Suprapubic skin (tissue), 4 donors: ENCODE measurements at places on chromosomes 7 and 10.

DNA sequence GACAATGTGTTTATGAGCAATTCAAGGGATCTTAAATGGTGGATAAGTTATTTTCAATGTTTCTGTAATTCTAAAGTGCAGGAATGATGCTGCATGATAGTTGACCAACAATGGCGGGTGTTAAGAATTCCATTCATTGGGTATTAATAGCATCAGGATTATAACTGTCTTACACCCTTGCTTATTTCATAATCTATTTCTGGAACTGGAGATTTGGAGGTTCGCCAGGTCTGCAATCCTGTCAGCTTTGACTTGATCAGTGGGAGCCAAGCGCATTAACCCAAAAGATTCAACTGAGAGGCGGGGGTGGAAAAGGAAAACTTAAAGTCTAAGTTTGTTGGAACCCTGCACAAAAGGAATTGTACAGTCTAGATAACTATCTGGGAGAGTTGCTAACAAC, 114.9 kb upstream of the ZEB1 start:
- H3K4me1 ChIP-seq = no peaks in the 10 kb centered on the region
- no peak overlapping the region for H3K4me3 ChIP-seq
- H3K36me3 ChIP-seq = no peaks in the 10 kb centered on the region
- no peak for DNase-seq
- no peaks in the 10 kb centered on the region for H3K27me3 ChIP-seq

DNA sequence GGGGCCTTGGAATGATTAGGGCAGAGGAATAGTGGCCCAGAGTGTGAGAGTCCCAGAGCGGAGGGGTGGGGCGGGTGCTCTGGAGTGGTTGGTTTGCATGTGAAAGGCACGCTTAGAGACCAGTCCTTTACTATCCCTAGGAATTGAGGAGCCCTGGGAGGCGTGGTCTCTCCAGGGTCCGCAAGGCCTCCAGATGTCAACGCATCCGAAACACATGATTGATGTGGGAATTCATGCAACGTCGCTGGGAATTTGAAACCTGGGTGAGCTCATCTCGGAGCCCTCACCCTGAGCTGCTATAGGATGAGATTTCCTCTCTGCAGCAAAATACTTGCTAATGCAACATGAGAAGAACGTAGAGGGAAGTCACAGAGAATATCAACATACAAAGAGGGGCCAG, 51.2 kb downstream of the NPTX2 start:
- H3K27me3 ChIP-seq = peaks cover 4% of the 10 kb centered on the region
- H3K4me1 ChIP-seq = no peaks in the 10 kb centered on the region
- no peak for DNase-seq
- H3K4me3 ChIP-seq = no peak overlapping the region
- H3K27ac ChIP-seq = no peak overlapping the region

GRCh38 chr10:74320026-74320425, 169.0 kb downstream of the ADK start:
- DNase-seq = no peak
- H3K4me3 ChIP-seq = no peak overlapping the region
- H3K27ac ChIP-seq = no peak overlapping the region
- H3K27me3 ChIP-seq = no peaks in the 10 kb centered on the region
- no peaks in the 10 kb centered on the region for H3K4me1 ChIP-seq

- no peak overlapping the region for H3K4me3 ChIP-seq
- no peaks in the 10 kb centered on the region for H3K36me3 ChIP-seq
Measured at GRCh38 chr10:14583967-14584366, 190.7 kb downstream of the FAM107B start.

DNA sequence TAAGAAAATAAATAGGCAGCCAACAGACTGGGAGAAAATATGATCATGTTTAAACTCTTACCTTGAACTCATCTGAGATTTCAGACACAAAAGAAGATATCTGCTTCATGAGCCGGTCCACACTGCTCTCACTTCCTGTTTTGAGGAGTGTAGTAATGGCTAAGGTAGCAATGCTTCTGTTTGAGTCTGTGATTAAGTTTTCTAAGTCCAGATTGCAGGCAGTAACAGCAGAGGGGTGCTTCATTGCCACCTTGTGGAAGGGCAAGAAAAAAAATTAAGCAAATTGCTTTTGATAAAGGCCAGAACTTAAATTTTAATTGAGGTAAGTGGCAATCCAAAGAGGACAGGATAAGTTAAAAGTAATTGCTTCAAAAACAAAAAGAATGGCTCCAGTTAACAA, 69.1 kb downstream of the MEST start:
- H3K36me3 ChIP-seq = no peaks in the 10 kb centered on the region
- DNase-seq = no peak
- no peak overlapping the region for H3K27ac ChIP-seq
- H3K4me3 ChIP-seq = no peak overlapping the region
- no peaks in the 10 kb centered on the region for H3K4me1 ChIP-seq

DNA sequence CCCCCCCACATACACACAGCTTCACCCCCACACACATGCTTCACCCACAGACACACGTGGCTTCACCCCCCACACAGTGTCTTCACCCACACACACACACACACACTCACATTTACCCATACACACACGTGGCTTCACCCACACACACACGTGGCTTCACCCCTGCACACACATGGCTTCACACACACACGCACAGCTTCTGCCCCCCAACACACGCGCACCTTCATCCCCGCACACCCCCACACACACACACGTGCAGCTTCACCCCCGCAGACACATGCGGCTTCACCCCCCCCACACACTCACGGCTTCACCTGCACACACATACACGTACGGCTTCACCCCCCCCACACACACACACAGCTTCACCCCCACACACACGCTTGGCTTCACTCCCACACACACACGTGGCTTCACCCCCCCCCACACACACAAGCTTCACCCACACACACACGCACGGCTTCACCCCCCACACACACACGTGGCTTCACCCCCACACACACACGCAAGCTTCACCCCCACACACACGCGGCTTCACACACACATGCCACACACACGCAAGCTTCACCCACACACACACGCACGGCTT, 82.4 kb downstream of the NKX6-2 start:
- H3K36me3 ChIP-seq = peaks cover 34% of the 10 kb centered on the region
- H3K4me1 ChIP-seq = peaks cover 2% of the 10 kb centered on the region
- no peak overlapping the region for H3K27ac ChIP-seq

DNA sequence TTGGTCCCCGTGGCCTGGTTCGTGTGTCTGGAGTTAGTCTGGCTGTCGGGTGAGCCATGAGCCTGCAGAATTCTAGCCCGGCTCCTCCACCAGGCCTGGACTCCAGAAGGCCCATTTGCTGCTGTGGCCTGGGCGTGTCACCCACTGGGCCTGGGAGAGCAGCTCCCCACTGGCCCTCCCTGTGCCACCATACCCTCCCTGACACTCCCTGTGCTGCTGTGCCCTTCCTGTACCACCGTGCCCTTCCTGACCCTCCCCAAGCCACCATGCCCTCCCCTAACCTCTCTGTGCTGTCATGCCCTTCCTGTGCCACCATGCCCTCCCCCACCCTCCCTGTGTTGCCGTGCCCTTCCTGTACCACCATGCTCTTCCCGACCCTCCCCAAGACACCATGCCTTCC, 39.1 kb upstream of the DIP2C start:
- no peak overlapping the region for H3K4me3 ChIP-seq
- no peaks in the 10 kb centered on the region for H3K4me1 ChIP-seq
- no peaks in the 10 kb centered on the region for H3K36me3 ChIP-seq
- no peak overlapping the region for H3K27ac ChIP-seq
- no peak for DNase-seq

DNA sequence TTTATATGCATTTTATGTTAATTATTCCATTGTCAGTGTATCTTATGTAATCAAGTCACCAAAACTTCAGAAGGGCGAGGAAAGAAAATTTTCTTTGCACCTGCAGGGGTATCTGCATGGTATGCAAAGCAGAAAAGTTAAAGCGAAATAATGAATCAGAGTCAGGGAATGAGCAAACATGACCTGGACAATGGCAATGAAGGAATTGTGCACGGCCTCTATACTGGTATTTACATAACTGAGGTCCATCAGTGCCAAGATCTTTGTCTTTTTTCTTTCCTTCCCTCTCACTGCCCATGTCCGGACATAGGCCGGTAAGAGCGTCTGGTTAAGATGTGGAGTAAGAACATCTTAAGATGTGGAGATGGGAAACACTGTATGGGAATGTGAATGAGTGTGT, 14.4 kb upstream of the AKR1C3 start:
- no peak for DNase-seq
- no peaks in the 10 kb centered on the region for H3K36me3 ChIP-seq
- H3K4me1 ChIP-seq = no peaks in the 10 kb centered on the region
- no peaks in the 10 kb centered on the region for H3K27me3 ChIP-seq

DNA sequence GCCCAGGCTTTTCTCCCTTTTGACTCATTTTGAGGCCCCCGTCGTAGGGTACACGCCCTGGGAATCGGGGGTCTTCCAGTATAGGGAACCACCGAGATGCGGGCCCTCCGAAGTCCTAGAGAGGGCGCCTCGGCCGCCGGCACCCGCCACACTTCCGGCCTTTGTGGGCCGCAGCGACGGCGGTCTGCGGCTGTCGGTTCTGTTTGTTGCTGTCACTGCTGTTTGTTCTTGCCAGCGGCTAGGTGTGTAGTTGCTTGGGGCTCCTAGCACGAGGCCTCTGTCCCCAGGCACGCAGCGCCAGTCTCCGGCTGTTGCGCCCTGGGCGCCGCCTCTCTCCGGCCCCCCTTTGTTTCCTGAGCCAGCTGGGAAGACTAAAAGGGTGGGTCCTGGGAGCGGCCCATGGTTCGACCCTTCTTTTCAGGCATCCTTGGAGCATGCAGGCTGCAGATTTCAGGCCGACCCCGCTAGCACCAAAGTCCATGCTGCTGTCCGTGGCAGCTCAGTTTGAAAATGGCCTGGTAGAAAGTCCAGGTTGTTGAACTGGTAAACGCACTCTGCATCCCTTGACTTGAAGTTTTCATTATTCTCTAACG, 17.8 kb upstream of the ZKSCAN1 start:
- peak overlapping the region; percentile 50 for H3K4me3 ChIP-seq
- H3K36me3 ChIP-seq = no peaks in the 10 kb centered on the region
- DNase-seq = no peak
- peaks cover 7% of the 10 kb centered on the region for H3K4me1 ChIP-seq

GRCh38 chr7:123820864-123821263, 24.1 kb upstream of the HYAL4 start:
- DNase-seq = no peak
- H3K27ac ChIP-seq = no peak overlapping the region
- no peaks in the 10 kb centered on the region for H3K36me3 ChIP-seq
- H3K4me1 ChIP-seq = no peaks in the 10 kb centered on the region
- no peaks in the 10 kb centered on the region for H3K27me3 ChIP-seq
- H3K4me3 ChIP-seq = no peak overlapping the region

- H3K4me1 ChIP-seq = peaks cover 8% of the 10 kb centered on the region
- peaks cover 7% of the 10 kb centered on the region for H3K27me3 ChIP-seq
- H3K4me3 ChIP-seq = no peak overlapping the region
- H3K36me3 ChIP-seq = no peaks in the 10 kb centered on the region
- DNase-seq = peak; percentile 46
Measured at GRCh38 chr10:1185911-1186682, 129.9 kb downstream of the WDR37 start.

GRCh38 chr7:155009570-155010157, 6.7 kb upstream of the PAXIP1 start:
- no peaks in the 10 kb centered on the region for H3K27me3 ChIP-seq
- H3K36me3 ChIP-seq = no peaks in the 10 kb centered on the region
- no peak overlapping the region for H3K4me3 ChIP-seq
- H3K27ac ChIP-seq = no peak overlapping the region
- DNase-seq = no peak
- H3K4me1 ChIP-seq = peaks cover 4% of the 10 kb centered on the region

GRCh38 chr7:34728156-34728555, 70.1 kb downstream of the NPSR1 start:
- H3K4me1 ChIP-seq = no peaks in the 10 kb centered on the region
- DNase-seq = no peak
- H3K27ac ChIP-seq = no peak overlapping the region
- H3K4me3 ChIP-seq = no peak overlapping the region
- H3K27me3 ChIP-seq = no peaks in the 10 kb centered on the region
